ENCODE measurements at places on chromosomes 7 and 10.

DNA sequence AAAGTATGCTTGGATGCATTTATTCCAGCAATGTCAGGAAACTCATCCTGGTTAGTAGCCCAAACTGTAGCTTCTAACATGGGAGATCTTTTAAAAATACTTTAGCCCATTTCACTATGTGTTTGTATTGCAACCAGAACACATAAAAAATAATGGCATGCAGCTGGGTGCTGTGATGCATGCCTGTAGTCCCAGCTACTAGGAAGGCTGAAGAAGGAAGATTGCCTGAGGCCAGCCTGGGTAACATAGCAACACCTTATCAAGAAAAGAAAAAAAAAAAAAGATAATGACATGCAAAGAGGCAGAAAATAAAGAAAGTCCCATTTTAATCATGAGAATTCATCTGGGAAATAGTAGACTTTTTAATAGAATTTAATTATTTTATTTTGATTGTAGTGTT, 517.0 kb upstream of the TEX47 start:
- DNase-seq: no peak

DNA sequence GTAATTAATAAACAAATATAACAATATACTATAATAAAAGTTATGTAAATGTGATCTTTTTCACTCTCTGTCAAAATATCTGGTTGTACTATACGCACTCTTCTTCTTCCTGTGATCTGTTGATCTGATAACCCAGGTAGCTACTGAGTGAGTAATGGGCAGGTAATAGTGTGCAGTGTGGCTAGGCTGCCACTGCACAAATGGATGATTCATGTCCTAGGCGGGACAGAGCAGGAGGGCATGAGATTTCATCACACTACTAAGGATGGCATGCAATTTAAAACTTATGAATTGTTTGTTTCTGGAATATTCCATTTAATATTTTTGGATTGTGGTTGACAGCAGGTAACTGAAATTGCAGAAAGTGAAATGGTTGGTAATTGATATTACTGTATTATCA, 44.5 kb downstream of the TAS2R16 start:
- DNase-seq: no peak

DNA sequence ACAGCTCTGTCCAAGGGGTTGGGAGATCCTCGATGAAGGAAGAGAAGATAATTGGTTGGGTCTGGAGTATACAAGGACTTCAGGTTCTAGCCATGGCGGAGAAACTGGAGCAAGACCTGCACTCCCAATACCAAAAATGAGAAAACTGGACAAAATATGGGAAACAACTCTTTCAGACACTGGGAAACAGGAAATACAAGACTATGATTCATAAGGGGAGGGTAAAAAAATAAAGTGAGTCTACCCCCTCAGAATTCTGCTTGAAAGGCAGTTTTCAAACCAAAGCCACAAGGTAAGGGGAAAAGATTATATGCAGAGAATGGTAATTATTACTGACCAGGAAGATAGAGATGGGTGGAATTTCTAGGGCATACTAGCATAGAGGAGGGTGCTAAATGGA, 10.2 kb upstream of the SEC61G start:
- DNase-seq: no peak

- no peak for DNase-seq
Measured at GRCh38 chr7:137609500-137609899, 237.3 kb downstream of the DGKI start.

- no peak for DNase-seq
Measured at GRCh38 chr7:85600395-85600794, 413.5 kb upstream of the SEMA3D start.

GRCh38 chr7:152862006-152862405, 102.5 kb downstream of the ACTR3B start:
- DNase-seq: no peak

DNA sequence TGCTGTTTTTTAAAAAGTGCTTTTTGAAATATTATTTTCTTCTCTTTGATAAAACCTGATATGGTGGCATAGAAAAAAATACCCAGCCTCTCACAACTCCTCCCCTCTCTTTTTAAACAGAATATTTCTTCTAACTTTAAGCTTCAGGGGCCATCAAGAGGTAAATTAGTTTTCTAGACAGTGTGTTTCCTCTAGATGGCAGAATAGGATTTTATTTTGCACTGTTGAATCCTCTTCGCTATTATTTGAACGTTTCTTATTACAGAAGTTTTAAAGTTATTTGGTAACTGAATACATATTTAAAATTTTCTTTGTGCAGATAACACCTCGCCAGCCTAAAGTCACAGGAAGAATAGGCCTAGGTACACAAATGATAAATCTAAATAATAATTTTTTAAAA, 30.3 kb downstream of the ARL5B start:
- DNase-seq: no peak

DNA sequence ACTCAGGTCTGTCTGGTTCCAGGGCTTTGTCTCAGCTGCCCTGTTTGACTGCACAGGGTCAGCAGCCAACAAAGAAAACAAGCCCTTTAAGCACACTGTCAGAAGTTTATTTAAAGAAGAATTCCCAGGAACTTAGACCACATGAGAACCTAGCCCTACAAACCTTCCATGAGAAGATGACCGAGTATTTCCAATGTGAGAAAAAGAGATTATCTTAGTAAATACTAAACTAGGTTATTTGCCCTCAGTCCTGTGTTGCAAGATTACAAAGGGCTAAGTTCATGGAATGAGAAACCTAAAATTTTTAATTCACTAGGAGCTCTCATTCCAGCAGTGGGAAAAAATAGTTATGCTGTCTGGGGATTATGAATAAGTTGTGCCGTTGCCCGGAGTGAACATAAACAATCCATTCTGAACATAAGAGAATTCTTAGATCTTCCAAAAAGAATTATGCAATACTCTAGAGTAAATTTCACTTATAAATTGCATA, 46.7 kb downstream of the NOC3L start:
- no peak for DNase-seq

DNA sequence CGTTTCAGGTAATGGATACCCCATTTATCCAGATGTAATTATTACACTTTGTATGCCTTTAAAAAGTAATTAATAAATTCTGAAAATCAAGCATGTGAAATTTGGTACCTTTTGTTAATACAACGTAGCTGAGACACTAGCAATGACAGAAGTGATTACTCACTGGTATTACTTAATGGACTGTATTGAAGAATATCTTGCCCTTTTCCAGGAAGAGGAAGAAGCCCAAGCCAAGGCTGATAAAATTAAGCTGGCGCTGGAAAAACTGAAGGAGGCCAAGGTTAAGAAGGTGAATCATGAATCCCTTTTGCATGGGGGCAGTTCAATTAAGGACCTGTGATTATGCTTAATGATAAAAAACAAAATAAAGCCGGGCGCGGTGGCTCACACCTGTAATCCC, 64.8 kb downstream of the APBB1IP start:
- DNase-seq: no peak

DNA sequence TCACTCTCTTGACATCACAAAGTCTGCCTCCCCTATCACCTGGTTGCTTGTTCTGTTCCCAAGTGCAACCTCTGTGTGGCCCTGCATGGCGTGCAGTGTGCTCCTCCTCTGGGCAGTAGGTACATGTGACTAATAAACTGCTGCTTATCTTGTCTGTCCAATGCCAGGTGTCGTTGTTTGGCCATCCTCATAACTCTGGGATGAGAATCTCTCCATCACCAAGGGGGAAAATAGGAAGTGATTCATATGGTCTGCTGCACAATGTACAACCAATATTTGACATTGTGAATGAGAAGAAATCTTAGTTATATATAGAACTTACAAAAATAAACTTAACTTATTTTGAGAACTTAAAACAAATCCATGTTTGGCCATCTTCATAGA, 135.2 kb downstream of the INHBA start:
- no peak for DNase-seq

- DNase-seq: no peak
Measured at GRCh38 chr10:95440756-95441546, 120.2 kb downstream of the SORBS1 start.

GRCh38 chr7:67947646-67948045, 951.0 kb downstream of the TYW1 start:
- no peak for DNase-seq

- DNase-seq: no peak
Measured at GRCh38 chr7:127541548-127541947, 43.8 kb downstream of the GCC1 start.

DNA sequence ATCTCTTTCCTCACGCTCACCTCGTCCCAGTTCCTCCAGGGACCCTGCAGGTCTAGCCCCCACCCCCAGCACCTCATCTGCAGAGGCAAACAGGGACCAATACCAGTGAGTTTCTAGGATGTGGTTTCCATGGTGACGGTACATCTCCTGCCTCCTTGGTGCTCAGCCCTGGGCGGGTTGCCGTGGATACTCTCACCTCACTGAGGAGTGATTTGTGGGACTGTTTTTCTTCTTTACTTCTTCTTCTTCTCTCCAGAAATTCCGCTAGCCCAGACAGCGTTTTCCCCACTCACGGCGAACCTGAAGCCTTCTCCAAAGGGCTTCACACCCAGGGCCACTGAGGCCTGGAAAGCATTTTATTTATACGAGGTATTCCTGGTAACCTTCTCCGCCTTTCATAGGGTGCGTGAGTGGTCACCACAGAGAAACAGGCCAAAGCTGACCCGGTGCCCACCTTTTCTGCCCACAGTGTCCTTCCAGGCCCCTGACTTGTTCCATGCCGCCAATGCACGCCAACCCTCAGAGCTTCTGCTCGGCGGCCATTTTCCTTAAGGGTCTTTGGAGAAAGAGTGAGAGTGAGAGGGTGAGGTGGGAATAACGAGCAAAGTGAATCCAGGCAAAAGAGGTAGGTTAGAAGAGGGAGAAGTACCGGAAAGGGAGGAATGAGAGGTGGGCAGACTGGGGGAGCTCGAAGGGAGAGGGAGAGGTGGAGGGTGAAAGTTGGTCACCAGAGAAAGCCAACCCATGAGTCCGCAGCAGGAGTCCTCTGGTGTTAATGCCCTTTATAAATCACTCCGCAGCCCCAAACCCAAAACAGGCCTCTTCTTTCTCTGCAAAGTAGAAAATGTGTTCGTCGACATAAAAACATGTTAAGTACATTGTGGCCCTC, 15.5 kb downstream of the FAM241B start:
- no peak for DNase-seq

- DNase-seq: no peak
Measured at GRCh38 chr10:7409045-7409731, 1.6 kb downstream of the SFMBT2 start.

- no peak for DNase-seq
Measured at GRCh38 chr7:118288098-118288497, 63.6 kb downstream of the ANKRD7 start.

DNA sequence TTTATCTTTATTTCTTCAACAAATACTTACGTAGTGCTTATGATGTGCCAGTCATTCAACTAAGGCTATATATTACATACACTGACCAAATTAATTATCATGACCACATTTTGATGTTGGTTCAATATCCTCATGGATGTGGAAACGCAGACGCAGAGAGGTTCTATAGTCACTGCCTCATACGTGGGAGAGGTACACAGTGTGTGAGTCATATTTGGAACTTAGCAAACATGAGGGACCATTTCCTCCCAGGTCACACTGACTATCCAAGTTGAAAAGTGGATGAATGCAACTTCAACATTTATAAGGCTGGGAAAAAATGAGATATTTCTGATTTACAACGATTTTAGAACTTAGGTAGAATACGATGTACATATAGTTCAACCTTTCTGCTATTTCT, 113.6 kb downstream of the PRLHR start:
- no peak for DNase-seq

DNA sequence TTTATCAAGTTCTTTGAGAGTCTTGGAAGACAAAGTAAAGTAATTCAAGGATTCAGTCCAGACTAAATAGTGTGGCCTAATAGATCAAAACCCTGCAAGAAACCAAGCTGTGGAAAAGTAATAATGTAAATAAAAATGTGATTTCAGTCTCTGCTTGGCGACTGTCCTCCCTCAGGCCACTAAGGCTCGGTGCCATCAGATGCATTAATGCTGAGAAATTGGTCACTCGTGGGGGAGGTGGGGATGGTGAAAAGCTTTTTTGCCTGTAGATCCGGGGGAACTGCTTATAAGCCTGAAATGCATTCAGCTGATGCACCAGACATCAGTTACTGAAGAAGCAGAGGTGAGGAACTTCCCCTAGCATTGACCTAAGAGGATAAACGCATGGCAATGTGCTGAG, 182.6 kb upstream of the TBX20 start:
- no peak for DNase-seq
